ENCODE measurements at places on chromosomes 7 and 10.

DNA sequence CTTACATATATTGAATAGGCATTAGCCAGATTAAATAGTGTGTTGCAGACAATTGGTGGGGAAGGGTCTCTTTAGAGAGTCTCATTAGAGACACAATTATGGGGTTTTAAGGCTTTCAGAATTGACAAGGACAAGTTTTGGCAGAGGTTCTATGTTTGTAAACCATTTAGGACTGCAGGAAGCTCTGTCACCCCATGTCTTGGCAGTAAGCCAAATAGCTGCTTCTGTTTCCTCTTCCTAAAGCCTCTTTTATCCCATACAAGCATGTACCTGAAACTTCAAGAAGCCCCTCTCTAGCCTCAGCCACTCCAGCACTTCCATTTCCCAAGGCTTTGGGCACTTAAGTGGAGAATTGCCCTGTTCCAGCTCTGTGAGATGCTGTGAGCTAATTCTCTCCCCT, 21.8 kb upstream of the LRRC4 start:
- no peak for DNase-seq

DNA sequence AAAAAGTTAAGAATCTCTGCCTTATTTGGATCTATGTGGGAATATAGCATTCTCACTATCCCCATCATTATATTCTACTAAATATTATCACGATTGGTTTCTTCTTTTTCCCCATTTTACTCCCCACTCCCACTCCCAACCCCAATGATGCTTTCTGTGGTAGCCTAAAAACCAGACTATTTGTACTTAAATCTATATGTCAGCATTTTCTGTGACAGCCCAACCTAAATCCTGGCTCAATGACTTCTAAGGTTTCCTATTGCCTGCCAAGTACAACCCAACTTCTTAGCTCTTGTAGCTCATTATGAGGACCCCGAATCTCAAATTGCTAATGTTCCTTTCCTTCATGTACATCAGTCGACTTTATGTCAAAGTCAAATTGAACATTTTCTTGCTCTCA, 598.6 kb downstream of the XPNPEP1 start:
- DNase-seq = no peak

DNA sequence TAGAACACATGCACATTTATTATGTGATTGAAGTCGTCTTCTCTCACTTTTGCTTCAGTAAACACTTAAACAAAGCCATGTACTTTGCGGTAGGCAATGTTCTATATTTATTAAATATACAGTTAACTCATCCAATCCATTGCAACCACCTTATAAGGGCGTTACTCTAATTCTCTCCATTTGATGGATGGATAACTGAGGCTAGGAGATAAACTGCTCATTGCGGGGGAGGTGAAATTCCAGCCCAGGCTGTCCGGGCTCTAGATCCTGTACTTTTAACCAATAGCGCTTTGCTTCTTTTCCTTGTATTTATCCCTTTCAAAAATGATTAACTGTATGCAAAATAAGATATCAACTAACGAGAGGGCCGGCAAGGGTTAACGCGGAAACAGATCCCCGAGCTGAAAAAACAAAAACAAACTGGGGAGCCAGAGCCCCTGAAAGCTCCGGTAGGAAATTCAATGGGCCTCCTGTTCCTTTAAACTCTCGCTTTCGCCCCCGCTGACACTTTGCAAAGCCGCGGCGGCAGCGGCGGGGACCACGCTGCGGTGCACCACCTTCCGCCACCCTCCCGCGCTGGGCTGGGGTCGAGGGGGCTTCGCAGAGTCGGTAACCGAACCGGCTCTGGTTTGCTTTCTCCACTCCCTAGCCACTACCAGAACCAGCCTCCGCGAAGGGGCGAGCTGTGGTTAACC, 1.0 kb upstream of the PLXDC2 start:
- DNase-seq = no peak

GRCh38 chr7:129606803-129607202, 4.7 kb upstream of the NRF1 start:
- no peak for DNase-seq

- DNase-seq = no peak
These were observed 100.9 kb downstream of the PDGFA start for GRCh38 chr7:418636-419280.

DNA sequence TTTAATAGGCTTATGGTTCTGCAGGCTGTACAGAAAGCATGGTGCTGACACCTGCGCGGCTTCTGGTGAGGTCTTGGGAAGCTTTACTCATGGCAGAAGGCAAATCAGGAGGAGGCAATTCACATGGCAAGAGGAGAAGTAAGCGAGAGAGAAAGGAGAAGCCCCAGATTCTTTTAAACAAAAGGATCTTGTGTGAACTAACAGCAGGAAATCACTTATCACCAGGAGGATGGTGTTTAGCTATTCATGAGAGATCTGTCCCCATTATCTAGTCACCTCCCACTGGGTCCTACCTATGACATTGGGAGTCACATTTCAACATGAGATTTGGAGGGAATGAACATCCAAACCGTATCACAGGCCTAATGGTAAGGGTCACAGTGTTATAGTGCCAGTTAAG, 678.0 kb upstream of the KCND2 start:
- DNase-seq = no peak

- no peak for DNase-seq
These were observed 74.7 kb upstream of the ITGB1 start for GRCh38 chr10:33032654-33033151.

- DNase-seq = no peak
These were observed 30.8 kb upstream of the ZNF32 start for GRCh38 chr10:43679509-43679908.

DNA sequence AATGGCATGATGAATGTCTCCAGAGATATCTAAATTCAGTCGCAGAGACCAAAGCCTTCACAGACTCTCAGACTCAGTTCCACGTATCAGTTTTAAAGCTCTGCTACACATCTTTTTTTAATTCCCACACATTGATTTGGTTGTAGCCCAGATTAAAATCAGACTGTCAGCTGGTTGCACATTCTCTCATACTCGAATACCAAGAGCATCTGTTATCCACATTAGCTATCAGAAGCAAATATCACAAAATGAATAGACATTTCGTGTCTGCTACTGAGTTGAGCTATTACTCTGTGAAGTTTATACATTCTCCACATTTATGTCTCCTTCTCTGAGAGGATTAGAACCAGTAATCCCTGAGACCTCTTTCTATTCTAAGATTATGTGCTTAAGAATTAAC, 229.2 kb downstream of the GPAM start:
- no peak for DNase-seq

GRCh38 chr7:40760293-40760964, 625.6 kb downstream of the SUGCT start:
- DNase-seq = no peak

DNA sequence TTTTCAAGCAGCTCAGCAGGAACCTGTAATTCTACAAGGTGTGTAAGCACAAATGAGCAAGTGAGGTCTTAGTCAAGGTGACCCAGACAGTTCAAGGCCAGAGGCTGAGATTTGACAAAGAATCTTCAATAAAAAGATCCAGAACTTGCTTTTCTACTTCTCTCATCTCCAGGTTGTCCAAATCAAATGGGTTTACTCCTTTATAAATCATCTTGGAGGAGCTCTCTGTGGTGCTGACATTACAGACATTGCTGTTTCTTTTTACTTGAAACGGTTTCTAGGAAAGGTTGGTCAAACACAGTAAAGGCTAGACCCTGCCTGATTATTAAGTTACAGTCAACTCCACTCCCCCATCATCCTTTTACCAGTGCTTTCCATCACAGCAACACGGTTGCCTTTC, 504.6 kb downstream of the SORCS3 start:
- no peak for DNase-seq

DNA sequence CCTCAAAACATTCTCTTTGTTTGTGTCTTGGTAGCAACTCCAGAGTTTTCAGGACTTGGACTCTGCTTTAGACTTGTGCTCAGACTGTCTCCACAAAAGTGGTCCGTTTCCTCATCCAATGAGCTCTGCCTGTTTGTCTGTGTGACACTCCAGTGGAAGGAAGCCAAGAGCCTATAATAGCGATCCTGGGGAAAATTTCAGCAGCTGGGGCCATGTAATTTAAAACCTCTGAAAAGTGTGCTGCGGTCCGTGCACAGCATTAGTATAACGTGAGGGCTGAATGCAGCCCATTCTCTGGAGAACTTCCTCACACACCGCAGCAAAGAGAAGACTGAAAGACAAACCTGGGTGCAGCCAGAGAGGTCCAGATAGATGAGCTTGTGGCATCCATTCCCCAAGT, at the start of gene LRRC17:
LRRC17 (plus strand) TSS at position 259 of the 400 bp plus-strand sequence. CDS start 20,914 bp downstream, outside the sequence.
- DNase-seq = no peak

DNA sequence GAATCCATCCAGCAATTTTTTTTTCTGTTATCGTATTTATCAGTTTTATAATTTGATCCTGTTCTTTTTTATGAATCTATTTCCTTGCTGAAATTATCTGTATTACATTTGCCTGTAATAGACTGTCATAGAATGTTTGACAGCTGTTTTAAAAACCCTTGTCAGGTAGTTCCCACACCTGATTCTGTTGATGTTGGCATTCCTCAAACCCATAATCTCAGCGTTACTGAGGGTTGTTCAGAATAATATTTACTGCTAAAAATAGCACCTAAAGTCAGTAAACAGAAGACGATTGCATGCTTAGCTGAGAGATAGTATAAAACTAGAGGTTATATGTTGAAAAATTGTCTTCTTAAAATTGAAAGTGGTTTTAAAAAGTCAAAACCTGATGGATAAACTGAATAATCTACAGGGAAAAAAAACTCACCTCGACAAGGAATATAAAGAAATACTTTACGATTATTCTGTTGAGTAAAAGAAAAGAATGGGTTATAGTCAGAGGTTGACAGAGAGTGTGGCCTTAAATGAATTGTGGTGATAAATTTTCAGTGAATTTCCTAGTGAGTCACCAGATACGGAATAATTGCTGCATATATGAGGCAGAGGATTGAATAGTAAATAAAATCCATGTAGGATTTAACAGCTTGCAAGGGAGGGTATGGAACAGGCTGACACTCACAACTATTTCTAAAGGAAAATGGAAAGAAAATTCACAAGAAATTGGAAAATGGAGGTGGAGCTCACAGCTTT, 824.1 kb upstream of the IGFBP3 start:
- DNase-seq = no peak

GRCh38 chr10:116756277-116756676, 13.9 kb upstream of the HSPA12A start:
- DNase-seq = no peak

GRCh38 chr10:61894133-61894532, 7.4 kb upstream of the ARID5B start:
- no peak for DNase-seq

DNA sequence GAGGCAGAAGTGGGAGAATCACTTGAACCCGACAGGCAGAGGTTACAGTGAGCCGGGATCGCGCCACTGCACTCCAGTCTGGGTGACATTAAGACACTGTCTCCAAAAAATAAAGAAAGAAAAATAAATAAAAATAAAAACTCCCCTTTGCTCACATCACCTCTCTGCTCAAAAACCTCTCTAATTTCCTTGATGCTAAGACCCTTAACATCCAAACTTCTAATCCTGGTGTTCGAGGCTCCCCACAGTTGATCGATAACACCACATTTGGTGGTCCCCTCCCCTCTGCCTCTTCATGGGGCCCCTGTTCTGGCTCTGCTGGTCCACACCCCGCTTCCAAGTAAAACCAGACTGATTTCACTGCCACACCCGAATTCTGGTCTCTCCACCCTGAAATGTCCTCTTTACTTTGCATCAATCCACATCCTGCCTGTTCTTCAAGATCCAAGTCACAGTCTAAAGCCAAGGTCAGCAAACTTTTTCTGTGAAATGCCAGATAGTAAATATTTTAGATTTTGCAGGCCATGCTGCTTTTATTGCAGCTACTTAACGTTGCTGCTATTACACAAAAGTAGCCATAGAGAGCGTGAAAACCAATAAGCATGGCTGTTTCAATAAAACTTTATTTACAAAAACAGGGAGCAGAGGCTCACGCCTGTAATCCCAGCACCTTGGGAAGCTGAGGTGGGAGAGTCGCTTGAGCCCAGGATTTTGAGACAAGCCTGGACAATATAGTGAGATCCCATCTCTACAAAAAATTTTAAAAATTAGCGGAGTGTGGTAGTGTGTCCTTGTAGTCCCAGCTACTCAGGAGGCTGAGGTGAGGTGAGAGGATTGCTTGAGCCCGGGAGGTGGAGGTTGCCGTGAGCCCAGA, 11.8 kb downstream of the MOSPD3 start:
- DNase-seq = no peak

DNA sequence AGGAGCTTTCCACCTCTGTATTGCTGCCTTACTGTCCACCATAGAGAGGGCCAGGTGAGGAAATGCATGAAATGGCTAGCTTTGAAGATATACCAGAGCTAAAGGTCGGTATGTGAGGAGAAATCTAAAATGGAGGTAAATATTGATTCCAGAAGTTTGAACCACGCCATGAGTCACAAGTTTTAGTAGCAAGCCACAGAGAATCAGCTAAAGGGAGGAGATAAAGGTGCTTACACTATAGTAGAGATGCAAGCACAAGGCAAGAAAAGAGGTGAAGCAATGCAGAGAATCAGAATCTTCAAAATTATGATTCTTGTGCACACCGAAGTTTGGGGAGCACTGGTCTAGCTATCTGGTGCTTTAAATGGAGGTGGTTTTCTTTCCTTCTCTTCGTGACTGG, 3.0 kb upstream of the GSAP start:
- DNase-seq = no peak

- DNase-seq = no peak
These were observed 27.3 kb downstream of the MTURN start for GRCh38 chr7:30162133-30162532.

DNA sequence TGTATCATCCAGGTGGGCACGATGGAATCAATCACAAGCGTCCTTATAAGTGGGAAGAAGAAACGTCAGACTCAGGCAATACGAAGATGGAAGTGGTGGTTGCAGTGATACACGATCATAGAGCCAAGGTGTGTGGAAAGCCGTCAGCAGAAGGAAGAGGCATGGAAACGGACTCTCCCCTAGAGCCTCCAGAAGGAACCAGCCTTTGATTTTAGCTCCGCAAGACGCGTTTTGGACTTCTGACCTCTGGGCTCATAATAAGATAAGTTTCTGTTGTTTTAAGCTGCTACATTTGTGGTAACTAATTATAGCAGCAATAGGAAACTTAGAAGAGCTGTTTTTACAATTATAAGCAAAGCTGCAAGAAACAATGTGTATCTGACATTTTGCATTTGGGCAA, 14.8 kb downstream of the FANK1 start:
- DNase-seq = no peak

DNA sequence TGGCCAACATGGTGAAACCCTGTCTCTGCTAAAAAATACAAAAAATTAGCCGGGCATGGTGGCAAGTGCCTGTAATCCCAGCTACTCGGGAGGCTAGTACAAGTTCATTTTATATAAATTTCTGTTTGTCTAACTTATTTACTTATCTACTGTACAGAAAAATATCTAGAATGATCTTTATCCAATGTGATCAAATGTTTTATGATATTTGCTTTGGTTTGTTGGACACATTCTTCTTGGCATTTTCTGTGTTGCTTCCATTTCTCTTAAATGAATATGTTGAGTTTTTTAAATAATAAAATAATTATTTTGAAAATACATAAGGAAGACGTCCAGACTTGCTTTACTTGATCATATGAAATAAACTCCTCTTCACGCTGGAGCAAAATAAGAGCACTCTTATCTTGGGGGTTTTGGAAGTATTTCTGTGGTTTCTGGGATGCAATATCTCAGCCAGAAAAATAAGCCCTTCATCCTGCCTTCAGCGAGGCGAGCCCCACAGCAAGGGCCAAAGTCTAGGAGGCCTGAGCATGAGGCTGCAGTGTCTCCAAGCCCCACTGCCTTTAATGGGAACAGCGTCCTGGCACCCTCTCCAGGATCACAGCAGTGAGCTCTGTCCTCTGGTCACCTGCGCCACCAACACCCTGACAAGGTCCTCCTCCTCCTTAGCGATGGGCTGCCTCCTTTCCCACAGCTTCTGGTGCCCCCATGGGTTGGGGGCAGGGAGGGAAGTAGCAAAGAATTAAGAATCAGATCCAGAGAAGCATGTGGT, 480.2 kb downstream of the KCNMA1 start:
- no peak for DNase-seq

GRCh38 chr7:101094791-101095375, 9.6 kb downstream of the TRIM56 start:
- DNase-seq = no peak

Data from stimulated activated CD4-positive, alpha-beta T cell treated with anti-CD3 and anti-CD28 coated beads, Interleukin-1b, Interleukin-23, amount 100 ng/mL, for 1 hour (primary cell).